ENCODE measurements at places on chromosomes 4 and X.

DNA sequence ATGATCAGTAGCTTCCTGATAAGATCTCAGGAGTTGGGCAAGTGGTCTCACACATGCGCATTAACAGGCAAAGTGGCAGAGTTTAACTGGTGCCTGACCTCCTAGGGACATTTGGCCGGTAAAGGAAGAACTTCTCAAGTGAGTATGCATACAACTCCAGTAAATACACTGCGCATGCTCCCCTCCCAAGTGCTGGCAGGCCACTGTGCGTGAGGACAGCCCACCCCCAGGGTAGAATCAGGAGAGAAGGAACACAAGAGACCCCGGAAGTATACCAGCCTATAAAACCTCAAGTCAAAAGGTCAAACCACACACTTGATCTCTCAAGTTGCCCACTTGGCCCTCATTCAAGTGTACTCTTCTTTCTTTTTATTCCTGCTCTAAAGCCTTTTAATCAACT, 225.5 kb upstream of the ANKRD50 start:
- no peak for DNase-seq

- no peak for DNase-seq
Measured at GRCh38 chr4:140048419-140048995, 105.5 kb downstream of the MAML3 start.

DNA sequence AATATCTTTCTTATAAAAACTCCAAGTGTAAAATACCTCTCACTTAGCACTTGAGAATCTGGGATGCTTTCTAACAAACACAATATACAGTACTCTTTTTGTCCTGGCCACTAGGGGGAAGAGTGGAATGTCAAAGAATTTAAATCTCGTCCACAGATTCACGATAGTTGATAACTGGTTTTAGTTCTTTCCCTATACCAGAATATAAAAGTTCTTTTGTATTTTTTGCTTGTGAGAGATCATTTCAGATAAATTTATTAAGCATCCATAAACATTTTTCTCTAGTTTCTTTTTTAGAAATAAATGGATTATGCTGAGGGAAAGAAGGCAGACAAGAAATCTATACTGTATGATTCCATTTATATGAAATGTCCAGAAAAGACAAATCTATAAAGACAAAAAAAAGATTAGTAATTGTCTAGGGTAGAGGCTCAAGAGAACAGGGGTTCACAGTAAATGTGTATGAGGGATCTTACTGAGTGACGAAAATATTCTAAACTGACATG, 50.4 kb downstream of the MGARP start:
- peak; percentile 33 for DNase-seq

DNA sequence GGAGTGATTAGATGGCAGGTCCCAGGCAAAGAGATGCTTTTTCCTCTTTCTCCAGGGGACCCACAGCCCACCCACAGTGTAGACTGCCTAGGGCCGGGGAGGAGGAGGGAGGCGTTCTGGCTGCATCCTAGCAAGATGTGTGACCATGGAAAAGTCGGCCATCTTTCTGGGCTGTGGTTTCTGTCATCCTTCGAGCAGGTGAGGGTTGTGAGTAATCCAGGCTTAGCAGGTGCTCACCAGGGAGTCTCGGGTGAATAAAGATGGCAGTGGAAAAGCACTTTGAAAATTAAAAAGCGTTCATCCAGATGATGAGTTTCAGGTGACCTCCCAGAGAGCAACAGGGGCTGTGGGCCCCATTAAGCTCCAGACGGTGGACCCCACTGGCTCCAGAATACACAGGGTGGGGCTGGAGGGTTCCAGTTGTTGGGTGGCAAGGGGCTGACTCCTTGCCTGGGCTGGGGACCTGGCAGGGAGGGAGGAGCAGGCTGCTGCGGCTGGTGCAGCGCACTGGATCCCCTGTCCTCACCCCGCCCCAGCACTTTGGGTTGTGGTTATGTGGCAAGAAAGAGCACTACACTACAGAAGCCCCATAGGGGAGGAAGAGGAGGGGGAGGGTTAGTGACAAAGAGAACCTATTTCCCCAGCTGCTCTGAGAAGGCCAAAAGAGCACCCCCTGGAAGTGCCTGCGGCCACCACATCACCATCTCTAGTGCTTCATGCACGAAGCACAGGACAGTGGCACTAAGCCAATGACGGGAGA, 23.7 kb downstream of the ELF4 start:
- DNase-seq, result no peak

DNA sequence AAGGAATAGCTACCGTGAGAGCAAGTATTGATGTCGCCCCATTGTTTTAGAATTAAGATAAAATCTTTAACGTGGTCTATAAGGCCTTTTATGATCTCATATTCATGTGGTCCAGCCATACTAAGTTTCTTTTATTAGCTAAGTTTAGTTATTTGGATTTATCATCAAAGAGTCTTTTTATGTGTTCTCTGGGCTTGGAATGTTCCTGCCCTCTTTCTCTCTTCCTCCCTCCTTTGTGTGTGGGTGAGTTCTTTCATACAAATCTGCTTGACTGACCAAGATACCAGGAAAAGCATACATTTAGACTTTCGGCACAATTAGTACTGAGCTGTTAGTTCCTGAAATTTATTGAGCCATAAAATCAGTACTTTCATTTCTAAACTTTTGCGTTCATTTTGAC, 11.3 kb downstream of the TDO2 start:
- no peak for DNase-seq

DNA sequence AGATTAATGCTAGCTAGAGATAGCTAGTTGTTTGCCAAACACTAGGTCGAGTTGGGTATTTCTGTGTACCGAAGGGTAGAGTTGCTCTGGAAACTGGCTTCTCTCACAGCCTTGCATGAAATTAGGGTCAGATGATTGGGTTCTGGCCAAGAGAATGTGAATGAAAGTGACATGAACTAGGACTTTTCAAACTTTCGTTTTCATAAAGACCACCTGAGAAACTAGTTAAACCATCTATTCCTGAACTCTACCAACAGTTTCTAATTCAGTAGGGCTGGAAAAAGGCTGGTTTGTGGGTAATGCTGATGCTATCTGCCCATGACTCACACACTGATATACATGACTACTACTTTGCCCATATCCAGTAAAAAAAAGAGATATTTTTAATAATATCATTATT, 157.6 kb downstream of the GASK1B start:
- DNase-seq, result no peak

DNA sequence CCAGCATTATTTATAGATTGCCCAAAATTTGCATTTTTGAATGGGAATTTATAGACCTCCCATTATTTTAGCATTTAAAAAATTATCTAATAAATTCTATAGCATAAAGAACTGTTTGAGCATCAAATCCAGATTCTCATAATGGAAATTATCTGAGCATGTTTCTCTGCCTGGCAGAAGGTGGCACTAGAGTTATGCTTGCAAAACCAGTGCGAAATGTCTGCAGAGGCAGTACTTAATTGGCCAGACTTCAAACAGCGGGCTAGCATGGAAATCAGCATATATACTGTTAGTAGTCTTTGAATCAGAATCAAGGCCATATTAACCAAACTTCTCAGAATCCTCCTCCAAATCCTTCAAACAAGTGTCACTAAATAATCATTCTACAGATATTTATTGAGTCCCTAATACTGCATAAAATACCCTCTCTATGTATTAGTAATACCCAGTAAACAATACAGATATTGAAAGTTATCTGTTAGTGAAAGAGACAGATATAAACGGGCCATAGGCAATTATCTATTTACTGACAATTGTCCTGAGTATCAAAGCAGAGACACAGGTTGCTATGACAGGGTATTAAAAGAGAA, 78.7 kb upstream of the DCLK2 start:
- peak; percentile 3 for DNase-seq

DNA sequence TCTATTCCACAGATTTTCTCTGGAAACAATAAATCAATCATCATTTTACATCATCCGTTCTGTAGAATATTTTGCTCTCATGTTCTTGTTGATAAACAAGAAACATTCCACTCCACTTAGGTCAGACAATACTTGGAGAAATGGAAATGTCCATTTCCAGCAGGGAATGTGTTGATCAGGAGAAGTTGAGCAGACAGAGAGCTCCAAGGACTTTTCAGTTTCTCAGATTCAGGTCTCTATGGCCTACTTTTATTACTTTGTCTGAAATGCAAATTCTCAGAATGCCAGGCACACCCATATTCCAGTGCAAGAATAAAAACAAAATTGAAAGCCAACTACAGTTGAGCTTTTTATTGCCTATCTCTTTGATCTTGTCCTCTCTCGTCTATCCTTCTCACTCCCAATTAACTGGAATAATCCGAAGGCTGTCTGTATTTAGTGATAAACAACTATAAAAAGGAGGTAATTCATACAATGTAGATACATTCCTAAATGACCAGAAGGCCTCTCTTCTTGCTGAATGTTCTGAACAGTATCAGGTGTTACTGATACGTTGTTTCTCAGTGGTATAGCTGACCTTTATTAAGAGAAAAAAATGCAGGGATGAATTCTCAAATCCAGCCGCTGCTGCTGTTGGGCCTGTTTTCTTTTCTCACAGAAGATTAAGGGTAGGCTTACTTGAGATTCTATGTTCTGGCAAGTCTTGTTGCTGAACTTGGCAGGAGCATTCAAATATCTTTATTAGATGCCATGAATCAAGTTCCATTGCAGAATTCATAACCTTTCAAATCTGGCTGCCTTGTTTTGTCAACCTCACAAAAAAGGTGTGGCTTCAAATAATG, 72.1 kb downstream of the HPGD start:
- DNase-seq, result no peak

GRCh38 chrX:20019672-20020365, 29.0 kb upstream of the BCLAF3 start:
- DNase-seq, result no peak

GRCh38 chr4:155419266-155419665, 42.5 kb upstream of the MAP9 start:
- no peak for DNase-seq

- DNase-seq, result no peak
Measured at GRCh38 chr4:140904904-140905303, 148.7 kb upstream of the TBC1D9 start.

- no peak for DNase-seq
Measured at GRCh38 chrX:100745205-100745604, 13.3 kb upstream of the SYTL4 start.

GRCh38 chr4:146343199-146343598, 128.9 kb downstream of the REELD1 start:
- DNase-seq, result no peak

GRCh38 chr4:149158817-149159216, 656.8 kb downstream of the IQCM start:
- no peak for DNase-seq

GRCh38 chr4:176358083-176358469, 38.3 kb downstream of the SPCS3 start:
- DNase-seq, result no peak

DNA sequence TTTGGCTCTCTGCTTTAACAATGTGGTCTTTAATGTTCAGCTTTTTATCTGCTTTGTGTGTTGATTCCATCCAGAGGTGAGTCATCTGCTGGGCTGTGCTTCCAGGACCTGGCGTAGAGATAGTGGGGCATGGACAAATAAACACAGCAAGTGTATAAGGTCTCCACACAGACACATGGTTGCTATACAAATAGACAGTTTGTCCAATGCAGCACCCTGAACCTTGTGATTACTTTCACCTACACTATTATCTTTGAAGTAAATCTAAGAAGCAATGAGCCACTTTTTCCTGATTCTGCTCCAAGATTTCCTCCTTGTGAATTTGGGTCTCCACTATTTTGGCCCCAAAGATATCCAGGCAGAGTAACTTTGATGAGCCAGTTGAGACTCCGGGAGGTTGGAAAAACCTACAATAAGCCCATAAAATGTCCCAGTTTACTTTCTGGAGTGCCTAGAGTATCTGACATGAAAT, 12.1 kb downstream of the PPARGC1A start:
- DNase-seq, result no peak

DNA sequence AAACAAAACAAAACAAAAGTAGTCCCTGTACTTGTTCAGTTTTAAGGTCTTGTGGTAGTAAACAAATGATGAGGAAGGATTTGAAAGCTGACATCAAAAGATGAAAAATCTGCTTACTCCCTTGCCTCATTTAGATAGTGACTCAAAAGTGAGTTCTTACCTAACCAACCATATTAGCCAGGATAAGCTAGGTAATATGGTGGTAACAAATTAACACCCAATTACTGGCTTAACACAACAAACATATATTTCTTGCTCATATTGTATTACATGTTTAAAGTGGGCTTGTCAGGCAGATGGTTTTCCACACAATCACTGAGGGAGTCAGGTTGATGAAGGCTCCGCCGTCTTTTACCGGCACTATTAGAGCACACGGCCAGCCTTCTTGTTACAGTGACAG, 189.7 kb downstream of the PPARGC1A start:
- no peak for DNase-seq

DNA sequence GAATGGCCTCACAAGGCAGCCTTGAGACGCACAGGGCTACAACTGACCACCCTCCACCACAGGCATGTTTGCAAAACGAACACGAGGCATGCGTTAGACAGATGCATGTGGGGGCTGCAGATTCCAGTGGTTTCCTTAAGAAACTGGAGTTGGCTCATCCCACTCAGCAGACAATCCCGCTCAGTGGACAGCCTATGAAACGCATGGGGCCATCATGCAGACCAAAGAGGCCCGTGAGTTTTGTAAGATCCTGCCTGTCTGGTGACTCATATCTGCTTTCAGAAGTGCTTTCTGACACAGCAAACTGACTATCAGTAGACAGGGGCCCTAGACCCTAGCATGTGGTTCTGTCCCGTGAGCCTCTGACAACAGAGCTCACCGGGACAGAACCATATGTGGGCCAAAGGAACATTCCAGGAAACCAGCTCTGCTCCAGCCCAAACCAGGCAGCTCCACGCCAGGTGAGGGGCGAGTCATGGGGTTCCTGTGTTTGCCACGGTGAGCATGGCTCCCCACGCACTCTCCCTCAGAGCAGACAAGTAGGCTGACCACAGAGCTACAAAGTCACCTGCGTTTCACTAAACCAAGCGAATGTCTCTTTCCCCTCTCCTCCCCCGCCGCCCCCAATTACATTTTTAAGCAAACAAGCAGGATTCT, 74.4 kb downstream of the MTMR1 start:
- DNase-seq, result no peak

DNA sequence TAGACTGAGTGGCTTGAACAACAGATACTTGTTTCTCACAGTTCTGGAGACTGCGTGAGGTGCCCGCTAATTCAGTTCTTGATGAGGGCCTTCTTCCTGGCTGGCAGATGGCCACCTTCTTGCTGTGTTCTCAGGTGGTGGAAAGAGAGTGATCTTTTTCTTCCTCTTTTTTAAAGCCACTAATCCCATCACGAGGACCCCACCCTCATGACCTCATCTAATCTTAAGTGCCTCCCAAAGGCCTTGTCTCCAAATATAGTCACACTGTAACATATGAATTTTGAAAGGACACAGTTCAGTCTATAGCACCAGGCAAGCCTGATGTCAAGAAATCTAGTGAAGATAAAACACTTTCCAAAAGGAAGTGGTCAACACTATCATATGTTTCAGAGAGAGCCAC, 12.4 kb downstream of the VAMP7 start:
- no peak for DNase-seq
